ENCODE measurements at places on chromosomes 16 and 17.

DNA sequence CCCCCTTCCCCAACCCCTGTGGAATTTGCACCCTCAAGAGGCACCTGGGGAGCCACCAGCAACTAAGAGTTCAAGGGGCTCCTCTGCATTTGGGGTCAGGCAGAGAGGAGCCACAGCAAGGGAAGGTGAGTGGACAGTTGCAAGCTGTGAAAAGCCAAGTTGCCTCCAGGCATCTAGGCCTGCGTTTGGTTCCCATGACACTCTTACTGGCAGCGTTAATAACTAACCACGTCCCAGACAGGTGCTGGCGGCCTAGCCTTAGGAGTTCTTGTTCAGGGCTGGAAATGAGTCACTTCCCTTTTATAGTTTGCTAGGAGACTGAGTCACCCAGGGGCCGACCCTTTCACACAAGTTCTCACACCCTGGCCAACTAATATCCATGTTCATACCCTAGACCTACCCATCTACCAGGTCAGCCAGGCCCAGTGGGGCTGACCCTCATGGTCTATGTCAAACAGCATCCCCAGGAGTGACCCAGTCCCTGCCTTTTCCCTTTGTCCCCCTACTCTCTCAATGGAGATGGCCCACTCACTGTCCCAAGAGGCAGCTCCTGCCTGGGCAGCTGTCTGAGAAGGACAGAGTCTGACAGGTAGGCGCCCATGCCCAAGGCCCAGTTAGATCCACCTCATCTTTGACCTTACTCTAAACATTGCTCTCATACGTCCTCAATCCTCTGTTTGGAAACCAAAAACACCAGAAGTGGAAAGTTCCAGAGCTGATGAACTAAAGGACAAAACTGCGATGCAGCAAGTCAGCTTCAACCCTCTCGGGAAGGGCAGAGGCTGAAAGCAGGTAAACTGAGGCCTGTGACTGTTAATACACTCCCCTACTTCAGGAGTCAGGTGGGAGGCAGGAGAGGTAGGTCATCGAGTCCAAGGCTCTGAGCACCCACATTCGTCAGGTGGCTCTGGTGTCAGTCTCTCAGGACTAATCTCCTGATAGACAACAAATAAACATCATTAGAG lies 300.6 kb downstream of the SOX9 start:
- DNase-seq: no peak

GRCh38 chr17:79090443-79091225 lies 16.0 kb downstream of the ENGASE start:
- DNase-seq: no peak

DNA sequence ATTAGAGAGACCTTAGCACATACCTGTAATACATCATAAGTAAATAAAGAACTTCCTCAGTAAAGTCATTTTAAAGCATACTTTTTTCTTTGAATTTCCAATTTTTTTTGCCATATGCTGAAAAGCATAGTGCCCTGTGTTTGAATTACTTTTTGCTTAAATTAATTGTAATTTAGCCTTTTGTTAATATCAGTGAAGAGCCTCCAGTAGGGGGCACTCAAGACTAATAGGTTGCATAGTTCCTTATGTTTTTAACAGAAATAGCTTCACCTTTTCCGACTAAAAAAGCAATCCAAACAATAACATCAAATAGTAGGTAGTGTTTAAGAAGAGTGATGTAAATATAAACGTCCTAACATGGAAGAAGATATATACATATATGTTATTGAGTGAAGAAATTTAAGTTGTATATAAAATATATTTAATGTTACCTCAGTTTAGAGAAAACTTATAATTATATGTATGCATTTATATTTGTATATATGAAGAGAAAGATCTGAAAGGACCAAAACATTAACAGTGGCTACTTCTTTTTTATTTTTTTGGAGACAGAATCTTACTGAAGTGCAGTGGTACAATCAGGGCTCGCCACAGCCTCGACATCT lies 18.6 kb downstream of the RAD51C start:
- DNase-seq: peak; percentile 63

- no peak for DNase-seq
These were observed 22.0 kb downstream of the BAHCC1 start for GRCh38 chr17:81417049-81417878.

- DNase-seq: no peak
These were observed 61.8 kb upstream of the RBFOX1 start for GRCh38 chr16:7270823-7271222.

- no peak for DNase-seq
These were observed 150.0 kb downstream of the C16orf78 start for GRCh38 chr16:49523435-49524159.

DNA sequence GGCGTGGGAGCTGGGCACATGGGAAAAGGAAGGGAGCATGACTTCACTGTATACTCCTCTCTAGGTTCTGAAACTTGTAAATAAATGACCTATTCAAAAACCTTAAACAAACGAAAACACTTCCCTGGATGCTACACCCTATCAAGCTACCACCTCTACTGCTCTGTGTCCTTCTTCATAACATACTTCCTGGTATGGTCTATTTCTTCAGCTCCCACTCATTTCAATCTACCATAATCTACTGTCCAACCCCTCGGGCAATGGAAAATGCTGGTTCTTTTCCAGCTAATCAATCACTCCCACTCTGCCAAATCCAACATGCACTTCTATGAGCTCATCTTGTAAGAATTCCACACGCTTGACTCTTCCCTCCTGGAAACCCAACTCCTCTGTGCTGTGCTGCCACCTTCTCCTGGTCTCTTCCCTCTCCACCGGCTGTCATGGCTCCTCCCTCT lies 42.4 kb downstream of the AMFR start:
- no peak for DNase-seq

- DNase-seq: peak; percentile 47
These were observed at the start of gene LGALS3BP for GRCh38 chr17:78979780-78980623. Gene LGALS3BP (minus strand): TSS chr17:78979923. CDS start chr17:78977191, 2,732 bp downstream.

DNA sequence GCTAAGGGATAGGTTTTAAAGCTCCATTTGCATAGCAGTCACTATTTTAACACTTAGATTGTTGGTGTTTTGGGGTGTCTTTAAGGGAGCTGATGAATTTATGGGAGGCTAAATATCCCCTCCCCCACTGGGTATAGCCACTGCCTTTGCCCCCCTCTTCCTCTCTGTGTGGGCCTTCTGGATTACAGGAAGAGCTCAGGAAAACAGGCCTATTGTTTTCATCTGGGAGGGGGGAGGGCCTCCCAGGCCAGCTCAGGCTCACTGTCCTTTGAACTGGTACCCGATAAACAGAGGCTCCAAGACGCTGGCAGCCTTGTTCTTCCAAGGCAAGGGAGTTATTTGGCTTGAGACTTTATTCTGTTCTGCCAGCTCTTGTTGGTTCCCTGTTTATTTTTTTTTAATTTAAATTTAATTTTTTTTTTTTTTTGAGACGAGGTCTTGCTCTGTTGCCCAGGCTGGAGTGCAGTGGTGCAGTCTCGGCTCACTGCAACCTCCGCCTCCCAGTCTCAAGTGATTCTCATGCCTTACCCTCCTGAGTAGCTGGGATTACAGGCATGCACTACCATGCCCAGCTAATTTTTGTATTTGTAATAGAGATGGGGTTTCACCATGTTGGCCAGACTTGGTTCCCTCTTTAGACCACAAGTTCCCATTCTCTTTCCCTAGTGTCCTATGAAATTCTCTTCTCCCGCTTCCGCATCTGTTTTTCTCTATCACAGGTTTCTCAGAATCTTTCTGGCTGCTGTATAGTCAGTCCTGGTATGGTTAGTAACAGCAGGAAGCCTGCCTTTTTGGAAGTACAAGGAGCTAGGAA lies 25.1 kb downstream of the MINK1 start:
- DNase-seq: no peak

DNA sequence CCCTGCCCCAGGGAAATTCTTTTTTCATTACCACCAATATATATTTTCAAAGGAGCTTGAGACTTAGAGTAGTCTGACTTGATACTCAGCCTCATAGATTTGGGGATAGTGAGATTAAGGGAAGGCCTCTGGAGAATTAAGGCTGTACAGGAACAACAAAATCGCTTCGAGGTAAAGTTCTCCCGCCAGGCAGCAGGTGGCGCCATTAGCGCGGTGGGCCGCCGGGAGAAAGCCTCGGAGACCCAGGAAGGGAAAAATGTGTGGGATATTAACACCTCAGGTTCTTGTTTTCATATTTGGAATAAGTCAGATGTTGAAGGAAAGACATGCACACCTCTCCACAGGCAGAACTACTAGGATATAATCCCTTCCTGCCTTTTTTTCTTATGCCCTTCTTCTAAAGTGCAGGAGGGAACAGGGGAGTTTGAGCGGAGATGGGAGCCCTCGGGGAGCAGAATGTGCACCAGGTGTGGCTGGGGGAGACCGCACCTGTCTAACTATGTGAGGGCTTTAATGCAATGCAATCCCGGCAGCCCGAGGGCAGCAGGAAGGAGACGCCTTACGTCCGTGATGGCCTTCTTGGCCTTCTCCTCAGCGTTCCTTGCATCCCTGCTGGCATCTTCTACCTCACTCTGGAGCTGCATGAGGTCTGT lies 25.9 kb downstream of the MYH3 start:
- no peak for DNase-seq

GRCh38 chr16:82119405-82119804 lies 50.6 kb downstream of the MPHOSPH6 start:
- DNase-seq: no peak

- no peak for DNase-seq
These were observed 206.9 kb downstream of the WWOX start for GRCh38 chr16:78306361-78306760.

DNA sequence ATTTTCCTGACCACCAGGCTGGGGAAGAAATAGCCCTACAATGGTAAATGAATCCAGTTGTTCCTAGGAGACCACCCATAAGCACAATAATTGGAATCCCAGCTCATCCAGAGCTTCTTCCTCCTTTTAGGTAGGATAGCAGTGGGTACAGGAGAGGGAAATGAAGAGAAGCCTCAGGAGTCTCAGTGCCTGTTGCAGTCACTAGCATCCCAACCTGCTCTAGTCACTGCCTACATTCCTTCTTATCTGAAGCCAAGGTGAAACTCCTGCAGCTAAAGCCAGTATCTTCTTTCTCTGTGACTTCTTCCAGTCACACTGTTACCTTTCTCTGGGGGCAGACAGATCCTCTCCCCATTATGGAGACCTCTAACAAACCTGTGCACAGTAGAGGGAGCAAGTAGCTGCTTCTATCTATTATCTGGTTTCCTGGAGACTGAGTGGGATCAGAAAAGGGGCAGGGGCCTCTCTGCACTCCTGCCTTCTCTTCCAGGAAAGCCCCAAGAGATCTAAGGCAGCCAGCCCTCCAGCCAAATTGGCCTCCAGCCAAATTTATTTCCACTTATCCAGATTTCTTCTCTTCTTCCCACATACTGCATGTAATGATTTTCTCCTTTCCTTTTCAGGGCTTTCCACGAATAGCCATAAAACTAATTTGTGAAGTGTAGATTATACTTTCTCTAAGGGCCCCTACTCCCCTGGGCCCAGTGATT lies 85.5 kb downstream of the SSH2 start:
- DNase-seq: peak; percentile 5

DNA sequence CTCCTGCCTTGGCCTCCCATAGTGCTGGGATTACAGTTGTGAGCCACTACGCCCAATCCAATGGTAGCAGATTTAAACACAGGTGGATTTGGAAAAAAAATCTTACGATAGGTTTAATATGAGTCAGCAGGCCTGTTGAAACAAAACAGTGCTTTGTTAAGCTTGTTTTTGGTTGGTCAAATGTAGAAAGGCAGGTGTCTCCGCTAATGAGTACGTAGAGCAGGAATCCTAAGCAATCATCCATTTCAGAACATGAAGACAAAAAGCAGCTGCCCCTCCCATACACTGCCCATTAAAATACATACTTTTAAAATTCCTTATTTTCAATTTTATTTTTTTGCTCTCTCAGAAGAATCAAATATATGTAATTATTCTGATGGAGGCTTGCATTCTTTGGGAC lies 1.9 kb upstream of the WWOX start:
- no peak for DNase-seq

DNA sequence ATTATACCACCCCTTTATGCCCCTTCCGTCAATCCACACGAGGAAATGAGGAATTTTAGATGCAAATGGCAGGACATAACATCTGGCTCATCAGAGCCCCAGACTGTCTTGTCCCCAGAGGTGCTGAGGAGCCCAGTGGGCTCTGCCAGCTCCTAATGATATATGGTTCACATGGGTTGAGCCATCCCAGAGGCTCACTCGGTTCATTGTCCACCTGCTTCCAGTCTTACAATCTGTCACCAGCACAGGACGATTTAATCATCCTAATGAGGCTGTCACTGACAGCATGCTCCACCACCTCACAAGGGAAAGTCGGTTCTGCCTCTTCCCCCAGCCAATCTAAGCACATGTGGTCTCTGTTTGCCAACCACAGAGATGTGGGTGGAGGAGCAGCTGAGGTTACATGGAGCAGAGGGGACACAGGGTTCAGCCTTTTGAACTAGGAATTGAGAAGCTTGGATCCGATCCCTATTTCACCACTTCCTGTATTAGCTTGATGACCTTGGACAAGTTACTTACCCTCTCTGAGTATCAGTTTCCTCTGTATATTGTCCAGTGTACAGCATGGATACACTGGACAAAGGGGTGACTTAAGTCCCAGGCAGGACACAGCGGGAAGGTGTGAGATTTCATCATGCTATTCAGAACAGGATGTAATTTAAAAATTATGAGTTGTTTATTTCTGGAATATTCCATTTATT lies 27.0 kb upstream of the DHX8 start:
- no peak for DNase-seq

GRCh38 chr17:65409381-65409780 lies 152.1 kb downstream of the AXIN2 start:
- DNase-seq: no peak

- no peak for DNase-seq
These were observed 33.1 kb downstream of the HS3ST2 start for GRCh38 chr16:22847100-22847499.

DNA sequence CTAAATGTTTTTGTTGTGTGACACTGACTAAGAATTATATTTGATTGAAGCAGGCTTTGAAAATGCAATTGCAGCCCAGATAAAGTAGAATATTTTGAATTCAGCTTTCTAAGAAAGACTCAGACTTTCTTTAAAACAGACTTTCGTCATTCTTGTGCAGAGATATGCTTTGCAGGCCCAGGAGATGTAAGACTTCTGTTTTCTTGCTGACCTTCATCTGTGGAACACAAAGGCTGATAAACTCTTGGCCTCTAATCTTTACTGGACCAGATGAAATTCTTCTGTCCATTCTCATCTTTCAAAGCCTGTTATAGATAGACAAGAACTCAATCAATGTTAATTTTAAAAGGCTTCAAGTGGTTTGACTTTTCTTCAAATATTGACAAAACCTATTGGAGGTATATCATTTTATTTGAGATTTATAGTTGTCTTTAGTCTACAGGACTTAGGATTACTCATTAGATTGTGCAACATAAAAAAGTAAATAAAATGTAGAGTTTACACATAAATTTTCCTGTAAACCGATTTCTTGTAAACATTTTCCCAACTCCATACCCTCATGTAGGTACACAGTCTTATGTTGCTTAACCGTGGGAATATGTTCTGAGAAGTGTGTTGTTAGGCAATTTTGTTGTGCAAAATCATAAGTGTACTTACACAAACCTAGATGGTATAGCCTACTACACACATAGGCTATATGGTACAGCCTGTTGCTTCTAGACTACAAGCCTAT lies 94.2 kb downstream of the MAP2K4 start:
- DNase-seq: no peak

DNA sequence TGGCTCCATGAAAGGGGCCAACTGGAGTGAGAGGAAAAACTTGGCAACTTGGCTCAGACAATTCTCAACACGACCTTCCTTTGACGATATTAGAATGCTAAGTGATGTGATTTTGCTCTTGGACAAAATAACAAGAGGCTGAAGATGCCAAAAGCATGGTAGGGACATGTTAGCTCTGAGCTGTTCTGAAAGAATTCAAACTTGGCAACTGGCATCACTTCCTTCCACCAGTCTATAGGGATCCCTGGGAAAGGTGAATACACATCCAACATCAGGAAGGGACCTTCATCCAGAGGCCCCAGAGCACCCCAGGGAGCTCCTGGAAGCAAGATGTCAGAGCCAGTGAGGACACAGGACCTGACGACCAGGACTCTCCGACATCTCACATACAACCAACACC lies 4.3 kb downstream of the KRT37 start:
- DNase-seq: no peak
